CD4-positive, alpha-beta T cell treated with Interleukin-6 at 100 ng/mL for 8 hours (primary cell): ENCODE measurements at places on chromosomes 4 and X.

DNA sequence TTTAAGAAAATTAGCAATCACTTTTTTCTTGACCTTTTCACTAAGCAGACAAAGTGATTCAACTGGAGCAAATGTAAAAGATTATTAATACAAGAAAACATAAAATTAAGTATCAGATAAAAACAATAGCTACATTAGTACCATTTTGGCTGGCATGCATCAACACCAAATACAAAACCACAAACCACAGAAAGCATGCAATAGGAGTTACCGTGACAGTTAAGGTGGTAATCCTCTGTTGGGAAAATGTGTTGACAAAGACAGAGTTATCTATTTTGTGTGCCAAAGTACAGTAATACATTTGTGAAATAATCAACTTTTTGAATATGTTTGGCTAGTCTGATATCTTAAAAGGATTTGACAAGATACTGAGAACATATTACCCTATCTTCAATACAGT is 89.8 kb upstream of the ETNPPL start:
- no peak for DNase-seq

DNA sequence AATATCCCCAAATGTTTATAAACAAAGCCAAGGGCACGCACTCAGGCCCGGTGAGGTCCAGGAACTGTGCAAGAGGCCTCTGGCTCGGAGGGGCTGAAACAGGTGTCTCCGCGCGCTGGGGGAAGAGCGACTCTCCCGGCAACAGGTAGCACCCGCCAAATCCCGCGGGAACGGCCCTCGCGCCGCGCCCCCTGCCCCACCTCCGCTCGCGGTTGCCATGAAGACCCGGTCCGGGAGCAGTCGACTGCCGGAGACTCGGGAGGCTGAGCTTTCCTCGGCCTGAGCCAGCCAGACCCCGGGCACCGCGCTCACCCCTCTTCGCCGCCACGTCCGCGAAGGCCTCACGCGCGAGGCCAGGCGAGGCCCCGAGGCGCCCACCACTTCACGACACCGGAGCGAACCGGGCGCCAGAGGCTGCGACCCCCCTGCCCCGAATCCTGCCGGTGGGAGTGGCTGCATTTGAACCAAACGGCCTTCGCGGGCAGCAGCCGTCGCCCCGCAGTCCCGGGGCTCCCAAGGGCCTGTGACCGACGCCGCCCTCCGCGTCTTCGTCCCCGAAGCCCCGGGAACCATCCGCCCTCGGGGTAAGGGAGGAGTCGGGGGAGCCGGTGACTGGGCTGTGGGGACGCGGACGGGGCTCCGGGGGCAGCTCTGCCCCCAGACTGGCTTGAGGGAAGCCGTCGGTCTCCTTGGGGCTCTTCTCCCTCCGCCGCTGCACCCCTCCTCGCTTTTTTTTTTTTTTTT is at the start of gene NSUN7:
NSUN7 (plus strand) TSS at position 239 of the 744 bp plus-strand sequence. CDS start 739 bp downstream, outside the sequence.
- DNase-seq, result no peak

DNA sequence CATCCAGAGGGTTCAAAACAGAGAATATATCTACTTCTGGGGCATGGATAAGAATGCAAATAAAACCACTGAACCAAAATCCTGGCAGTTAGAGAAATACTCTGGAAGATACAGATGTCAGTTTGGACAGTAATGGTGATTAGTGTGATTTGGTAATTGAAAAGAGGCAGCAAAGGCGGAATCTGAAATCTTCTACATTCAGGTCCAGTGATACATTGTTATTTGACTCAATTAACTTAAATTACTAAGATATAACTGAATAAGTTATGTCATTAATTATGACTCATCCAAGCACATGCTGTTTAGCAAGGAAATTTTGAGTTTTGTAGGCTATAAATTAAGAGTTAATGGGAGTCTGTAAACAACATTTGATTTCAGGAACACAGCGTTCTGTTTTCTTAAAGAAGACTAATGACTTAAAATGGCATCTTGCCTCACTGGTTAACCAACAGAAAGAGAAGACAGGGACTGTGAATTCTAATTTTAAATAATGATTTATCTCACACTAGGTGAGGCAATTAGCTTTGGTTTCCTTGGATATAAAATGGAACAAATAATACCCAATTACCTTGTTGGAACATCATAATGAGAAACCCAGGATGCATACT is 937.1 kb downstream of the PDHA2 start:
- DNase-seq, result no peak

- no peak for DNase-seq
Measured at GRCh38 chrX:40625294-40625693, 2.1 kb downstream of the MPC1L start.

GRCh38 chr4:53558065-53558801 is 33.1 kb downstream of the LNX1 start:
- DNase-seq, result no peak

- DNase-seq, result no peak
Measured at GRCh38 chrX:68710870-68711576, 63.6 kb downstream of the STARD8 start.

DNA sequence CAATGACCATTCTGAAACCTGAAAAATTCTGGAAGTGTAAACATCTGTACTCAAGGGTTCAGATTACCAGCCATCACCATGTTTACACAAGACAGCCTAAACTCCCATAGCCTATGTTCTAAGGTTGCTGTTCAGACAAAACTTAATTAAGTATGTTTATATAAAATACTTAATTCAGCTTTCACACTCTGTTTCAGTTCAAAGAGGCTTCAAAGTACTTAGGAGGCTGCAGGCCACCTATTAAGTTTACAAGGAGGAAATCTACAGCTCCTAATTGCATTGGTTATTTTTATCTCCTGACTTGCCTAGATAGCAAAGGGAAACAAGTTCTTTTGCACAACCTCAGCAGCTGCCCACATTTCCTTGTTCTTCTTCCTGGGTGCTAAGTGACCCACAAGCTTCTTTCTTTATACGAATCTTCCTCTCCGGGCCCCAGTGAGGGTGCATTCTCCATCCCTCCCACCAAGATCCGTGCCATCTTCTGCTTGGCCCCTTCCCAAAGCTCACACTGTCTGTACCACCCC is 2.0 kb downstream of the GAK start:
- no peak for DNase-seq

- no peak for DNase-seq
Measured at GRCh38 chr4:4754641-4755040, 104.8 kb upstream of the MSX1 start.

DNA sequence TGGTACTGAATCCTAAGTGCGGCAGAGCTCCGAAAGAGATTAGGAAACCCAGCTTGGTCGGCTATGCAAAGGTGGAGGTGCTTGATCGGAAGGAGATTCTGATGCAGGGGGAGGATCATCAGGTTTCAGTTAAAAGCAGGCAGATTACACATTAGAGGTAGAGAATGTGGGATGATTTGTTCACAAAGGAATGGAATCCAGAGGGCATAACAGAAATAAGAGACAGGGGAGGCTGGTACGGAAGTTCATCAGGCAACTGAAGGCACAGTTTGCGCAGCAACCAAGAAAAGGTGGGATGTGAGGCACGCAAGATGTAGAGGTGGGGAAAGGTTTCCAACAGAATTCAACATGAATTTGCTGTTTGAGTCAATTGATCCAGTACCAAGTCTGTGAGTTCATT is 424 bp upstream of the ZNF330 start:
- DNase-seq, result no peak

DNA sequence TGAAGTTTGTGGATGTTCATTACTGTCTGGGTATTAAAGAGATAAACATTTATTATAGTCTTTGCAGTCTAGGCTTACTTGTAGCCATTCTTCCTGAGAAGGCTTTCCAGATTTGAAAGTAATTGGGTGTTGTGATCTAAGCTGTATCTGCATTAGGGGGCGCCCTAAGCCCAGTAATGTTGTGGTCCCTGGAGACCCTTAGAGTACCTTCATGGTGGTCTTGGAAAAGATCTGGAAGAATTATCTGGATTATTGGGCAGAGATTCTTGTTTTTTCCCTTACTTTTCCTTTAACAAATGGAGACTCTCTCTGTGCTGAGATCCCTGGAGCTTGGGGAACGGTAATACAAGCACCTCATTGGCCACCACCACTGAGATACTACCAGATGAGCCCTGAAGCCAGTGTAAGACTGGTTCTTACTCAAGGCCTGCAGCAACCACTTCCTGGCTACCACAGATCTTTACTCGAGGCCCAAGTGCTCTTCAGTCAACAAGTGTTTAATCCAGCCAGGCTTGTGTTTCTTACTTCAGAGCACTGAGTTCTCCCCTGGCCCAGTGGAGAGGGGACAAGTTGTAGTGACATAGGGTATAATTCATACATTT is 63.1 kb downstream of the RTL3 start:
- no peak for DNase-seq

GRCh38 chr4:104490096-104490769 is 4.5 kb downstream of the CXXC4 start:
- DNase-seq, result no peak

- no peak for DNase-seq
Measured at GRCh38 chr4:169024762-169025161, 14.7 kb upstream of the CBR4 start.

GRCh38 chr4:123419885-123420755 is 23.5 kb downstream of the SPRY1 start:
- no peak for DNase-seq

DNA sequence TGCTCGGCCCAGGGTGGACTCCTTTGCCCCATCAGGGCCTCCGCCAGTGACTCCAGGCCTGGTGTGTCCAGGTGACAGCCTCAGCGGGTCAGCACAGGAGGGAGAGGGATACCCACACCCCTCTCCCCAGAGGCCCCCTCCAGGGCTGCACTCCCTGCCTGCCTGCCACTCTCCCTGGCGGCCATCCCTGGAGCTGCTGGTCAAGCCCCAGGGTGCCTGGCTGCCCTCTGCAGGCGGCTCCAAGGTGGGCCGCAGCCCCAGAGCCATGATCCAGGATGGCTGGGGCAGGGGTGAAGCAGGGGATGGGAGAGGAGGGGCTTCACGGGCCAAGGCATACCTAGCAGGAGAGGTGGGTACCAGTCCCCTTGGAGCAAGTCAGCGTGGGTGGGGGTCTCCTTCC is 3.8 kb downstream of the FGFRL1 start:
- DNase-seq, result no peak

- DNase-seq, result no peak
Measured at GRCh38 chrX:11791537-11791936, 33.5 kb downstream of the MSL3 start.

DNA sequence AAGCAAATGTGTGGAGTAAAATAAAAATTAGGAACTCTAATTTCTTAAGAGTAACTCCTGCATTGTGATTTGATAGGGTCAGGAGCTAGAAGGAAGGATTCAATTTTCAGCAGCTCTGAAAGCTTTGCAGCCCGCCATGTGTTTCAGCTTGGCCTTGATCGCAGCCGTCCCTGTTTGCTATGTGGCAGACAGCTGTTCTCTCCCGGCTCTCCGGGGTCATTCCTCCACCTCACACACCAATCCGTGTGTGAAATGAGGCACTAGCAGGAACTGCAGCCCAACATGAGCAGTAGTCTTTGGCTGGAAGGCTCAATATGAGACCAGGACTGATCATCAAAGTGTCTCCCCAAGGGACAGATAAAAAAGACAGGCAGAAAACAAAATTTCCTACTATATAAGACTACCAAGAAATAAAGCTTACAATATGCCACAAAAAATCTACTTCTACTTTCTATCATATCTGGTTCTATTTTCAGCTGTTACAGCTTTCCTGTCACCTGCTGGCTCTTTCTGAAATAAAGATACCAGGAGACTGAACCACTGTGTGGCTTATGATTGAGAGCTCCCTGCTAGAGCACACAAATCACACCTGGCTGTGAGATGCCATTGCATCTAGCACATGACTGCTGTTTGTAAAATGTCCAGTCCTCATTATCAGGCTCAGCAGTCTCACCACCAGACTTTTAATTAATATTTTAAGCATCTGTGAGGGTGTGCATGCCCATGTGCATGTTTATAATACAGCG is 44.1 kb upstream of the SEC24B start:
- no peak for DNase-seq

GRCh38 chrX:56790778-56791177 is 61.7 kb downstream of the NBDY start:
- no peak for DNase-seq

DNA sequence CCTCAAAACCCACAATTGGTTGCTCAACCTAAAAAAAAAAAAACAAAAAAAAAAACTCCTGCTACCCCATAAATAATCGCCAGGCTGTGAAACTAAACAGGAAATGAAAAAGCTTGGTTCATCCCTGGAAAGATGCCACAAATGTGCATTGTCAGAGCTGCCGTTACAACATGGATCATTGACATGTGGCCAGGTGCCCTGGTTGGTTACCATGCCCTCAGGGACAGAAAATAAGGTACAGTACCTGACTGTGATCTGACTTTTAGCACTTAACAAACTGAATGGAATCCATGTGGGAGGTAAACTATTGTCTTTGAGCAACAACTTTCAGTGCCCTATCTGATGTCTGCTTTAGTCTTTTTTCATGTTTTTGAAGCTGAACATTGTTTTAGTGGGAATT is 118.0 kb upstream of the RPL34 start:
- no peak for DNase-seq

DNA sequence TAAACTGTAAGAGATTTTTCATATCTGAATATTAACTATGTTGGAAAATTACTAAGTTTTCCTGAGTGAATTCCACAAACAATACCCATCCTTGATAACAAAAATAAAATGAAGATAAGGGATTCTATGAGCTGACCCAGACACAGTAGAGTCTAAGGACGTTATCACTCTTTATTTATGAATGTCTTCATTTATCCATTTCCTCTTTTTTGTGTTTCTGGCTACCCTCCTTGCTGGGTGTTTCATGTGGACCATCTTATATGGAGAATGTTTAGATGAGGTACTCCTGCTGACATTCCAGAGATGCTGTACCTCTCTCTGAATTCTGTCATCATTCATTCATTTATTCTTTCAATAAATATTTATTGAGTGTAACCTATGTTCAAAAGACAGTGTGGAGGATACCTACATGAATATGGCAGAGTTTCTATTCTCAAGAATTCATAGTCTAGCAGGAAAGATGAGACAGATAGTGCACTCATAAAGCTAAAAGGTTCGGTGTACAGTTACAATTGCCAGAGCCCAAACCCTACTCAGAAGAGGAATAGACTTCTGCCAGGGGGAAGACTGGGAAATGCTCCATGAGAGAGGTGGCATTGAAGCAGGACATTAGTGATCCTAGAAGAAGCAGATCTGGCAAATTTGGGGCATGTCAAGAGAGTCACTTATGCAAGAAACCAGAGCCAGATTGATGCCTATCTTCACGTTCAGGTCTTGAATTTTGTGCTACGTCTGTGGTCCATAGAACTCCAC is 195.8 kb downstream of the MAML3 start:
- DNase-seq, result no peak

- no peak for DNase-seq
Measured at GRCh38 chr4:141763374-141763773, 127.0 kb downstream of the IL15 start.

- no peak for DNase-seq
Measured at GRCh38 chr4:21452931-21453330, 495.6 kb downstream of the KCNIP4 start.

- DNase-seq, result no peak
Measured at GRCh38 chr4:105455998-105456397, 17.9 kb downstream of the PPA2 start.
